SW480 (cell line): ENCODE measurements at places on chromosomes 5 and 9.
A peak's percentile ranks its signal among the peaks of the same experiment; 100 is the strongest.

- DNase-seq = no peak
Observed at GRCh38 chr5:164680812-164681520, 1175.5 kb downstream of the MAT2B start.

DNA sequence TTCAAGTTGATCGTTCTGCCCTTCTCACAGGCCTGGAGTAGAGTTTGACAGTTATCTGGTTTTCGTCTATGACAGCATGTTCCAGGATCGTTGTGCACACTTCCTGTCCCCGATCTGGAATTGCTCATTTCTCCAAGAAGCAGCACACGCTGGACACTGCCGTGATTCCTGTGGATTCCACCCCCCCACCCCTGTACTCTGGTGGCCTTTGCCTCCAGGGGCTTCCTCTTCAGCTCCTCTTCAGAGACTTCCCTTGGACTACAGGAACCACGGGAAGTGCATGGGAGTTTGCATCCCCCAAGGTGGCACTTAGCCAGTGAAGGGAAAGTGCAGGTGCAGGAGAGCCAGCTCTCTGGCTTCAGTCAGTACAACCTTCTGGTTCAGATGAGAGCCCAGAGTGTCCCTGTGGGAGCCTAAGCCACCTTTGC lies 160.7 kb downstream of the CACNA1B start:
- no peak for DNase-seq

- DNase-seq = no peak
Observed at GRCh38 chr5:761059-761771, 23.3 kb downstream of the ZDHHC11B start.

- DNase-seq = peak; percentile 68
Observed at GRCh38 chr9:120603591-120603990, 23.6 kb upstream of the CDK5RAP2 start.

GRCh38 chr9:117121316-117121715 lies 293.5 kb downstream of the ASTN2 start:
- DNase-seq = no peak

DNA sequence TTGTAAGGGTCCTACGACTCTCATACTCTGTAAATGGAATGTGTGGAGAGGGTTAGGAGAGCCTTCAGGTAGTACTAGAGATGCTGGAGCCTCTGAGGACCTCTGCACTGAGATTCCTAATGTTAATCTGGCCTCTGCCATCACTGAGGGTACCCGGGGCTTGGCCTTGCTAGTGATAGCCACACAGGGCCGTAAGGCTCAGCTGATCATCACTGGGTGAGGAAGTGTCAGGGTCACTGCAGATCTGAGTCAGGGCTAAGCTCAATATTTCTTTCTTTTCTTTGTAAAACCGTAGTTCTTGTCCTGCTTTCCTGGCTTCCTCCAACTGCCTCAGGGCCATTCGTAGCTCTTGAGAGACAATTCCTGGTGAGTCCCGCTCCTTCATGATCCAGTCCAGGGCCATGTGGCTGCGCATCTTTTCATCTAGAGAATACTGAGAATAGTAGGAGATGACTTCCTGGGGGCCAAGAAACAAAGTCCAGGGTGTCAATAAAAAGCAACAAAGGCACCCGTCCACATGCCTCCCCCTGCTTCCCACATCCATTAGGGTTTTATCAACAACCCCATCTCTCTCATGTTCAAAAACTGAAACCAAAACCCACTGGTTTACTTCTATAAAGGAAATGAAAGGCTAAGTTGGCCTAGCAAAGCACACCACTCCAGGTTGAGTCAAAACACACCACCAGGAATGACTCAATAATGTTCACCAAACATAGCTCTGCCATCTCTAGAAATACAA lies 47.7 kb downstream of the LIX1 start:
- DNase-seq = no peak

DNA sequence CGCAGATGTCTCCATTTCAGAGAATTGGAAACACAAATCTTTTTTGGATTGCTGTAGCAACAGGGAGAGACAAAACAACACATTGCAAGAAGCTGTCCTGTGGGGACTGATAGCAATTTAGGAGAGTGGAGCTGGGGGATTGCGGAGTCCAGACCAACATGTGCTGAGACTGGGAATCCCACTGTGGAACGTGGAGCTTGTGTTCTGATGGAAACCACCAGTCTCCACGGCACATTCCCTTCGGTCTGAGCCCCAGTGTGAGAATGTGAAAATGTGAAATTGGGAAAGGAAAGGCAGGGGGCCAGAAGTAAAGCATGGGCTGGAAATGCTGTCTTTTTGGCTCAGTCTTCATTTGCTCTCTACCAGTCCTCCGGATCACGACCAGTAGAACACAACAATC lies 348.8 kb upstream of the TNC start:
- no peak for DNase-seq

- no peak for DNase-seq
Observed at GRCh38 chr5:107589520-107590193, 81.1 kb downstream of the EFNA5 start.

- DNase-seq = no peak
Observed at GRCh38 chr9:135737840-135738521, 36.0 kb downstream of the KCNT1 start.

DNA sequence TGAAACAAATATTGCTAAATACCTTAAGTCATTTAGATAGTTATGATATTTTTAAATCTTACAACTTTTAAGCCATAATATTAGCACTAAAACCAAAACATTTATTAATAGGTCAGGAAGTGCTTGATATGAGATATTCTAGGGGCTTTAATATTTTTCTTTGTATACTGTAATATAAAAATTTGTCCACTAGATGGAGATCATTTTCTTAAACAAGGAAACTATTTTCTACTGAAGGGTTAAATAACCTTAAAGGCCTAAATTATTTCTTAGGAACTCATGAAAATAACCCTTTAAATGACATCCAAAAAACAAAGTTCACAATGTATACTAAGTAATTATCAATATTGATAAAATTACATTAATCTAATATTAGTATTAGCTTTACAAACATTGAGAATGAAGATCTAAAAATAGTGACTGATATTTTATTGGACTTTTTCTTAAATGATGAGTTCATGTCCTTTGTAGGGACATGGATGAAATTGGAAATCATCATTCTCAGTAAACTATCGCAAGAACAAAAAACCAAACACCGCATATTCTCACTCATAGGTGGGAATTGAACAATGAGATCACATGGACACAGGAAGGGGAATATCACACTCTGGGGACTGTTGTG lies 635.7 kb downstream of the RAB3C start:
- peak; percentile 42 for DNase-seq

DNA sequence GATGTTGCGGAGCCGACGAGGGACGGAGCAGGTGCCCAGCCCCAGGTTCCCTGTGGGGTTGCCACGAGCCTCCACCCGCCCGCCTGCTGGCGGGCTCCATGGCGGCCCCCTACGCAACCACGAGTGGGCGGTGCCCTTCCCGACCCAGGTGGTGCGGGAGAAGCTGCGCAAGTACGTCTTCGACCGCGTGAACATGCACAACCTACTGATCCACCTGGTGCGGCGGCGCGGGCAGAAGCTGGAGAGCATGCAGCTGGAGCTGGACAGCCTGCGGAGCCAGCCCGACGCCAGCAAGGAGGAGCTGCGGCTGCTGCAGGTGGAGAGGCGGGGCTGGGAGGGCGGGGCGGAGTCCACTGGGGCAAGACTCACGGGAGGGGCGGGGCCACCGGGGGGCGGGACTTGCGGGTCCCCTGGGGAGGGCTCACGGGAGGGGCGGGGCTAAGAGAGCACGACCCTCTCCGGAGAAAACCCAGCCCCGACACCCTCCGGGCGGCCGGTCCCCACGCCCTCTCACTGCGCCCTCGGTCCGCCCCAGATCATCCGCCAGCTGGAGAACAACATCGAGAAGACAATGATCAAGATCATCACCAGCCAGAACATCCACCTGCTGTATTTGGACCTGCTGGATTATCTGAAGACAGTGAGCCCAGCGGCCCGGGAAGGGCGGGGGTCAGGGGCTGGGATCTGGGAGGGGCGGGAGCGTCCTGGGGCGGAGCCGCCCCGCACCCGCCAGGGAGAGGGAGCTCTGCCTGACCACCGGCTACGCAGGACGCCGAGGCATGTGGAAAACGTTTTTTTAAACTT lies 3.9 kb downstream of the CCDC183 start:
- DNase-seq = peak; percentile 86

- no peak for DNase-seq
Observed at GRCh38 chr9:129801504-129801903, 1.5 kb upstream of the TOR1B start.
